ENCODE measurements at places on chromosomes 12 and 14.

- DNase-seq, result no peak
Measured at GRCh38 chr12:88185988-88186387, 43.9 kb downstream of the TMTC3 start.

- no peak for DNase-seq
Measured at GRCh38 chr12:12909228-12909994, 18.0 kb downstream of the GPRC5A start.

- no peak for DNase-seq
Measured at GRCh38 chr14:40345334-40345733, 913.1 kb upstream of the FBXO33 start.

GRCh38 chr12:70849265-70849960, 71.1 kb downstream of the PTPRR start:
- peak; percentile 23 for DNase-seq

GRCh38 chr14:70013271-70013873, 134.2 kb downstream of the SMOC1 start:
- DNase-seq, result peak; percentile 28

DNA sequence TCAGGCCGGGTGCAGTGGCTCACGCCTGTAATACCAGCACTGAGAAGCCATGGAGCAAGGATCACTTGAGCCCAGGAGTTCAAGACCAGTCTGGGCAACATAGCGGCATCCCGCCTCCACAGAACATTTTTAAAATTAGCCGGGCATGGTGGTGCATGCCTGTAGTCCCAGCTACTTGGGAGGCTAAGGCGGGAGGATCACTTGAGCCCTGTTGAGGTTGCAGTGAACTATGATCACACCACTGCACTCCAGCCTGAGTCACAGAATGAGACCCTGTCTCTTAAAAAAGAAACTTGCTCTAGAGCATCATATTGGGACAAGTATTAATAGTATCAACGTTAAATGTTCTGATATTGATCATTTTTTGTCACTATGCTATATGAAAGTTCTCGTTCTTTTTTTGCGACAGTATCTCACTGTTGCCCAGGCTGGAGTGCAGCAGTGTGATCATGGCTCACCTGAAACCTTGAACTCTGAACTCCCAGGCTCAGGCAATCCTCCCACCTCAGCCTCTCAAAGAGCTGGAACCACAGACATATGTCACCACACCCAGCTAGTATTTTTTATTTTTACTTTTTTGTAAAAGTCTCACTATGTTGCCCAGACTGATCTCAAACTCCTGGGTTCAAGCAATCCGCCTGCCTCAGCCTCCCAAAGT, 47.7 kb downstream of the CCDC85C start:
- no peak for DNase-seq

- DNase-seq, result no peak
Measured at GRCh38 chr14:22303589-22304195, 285.3 kb downstream of the DAD1 start.

DNA sequence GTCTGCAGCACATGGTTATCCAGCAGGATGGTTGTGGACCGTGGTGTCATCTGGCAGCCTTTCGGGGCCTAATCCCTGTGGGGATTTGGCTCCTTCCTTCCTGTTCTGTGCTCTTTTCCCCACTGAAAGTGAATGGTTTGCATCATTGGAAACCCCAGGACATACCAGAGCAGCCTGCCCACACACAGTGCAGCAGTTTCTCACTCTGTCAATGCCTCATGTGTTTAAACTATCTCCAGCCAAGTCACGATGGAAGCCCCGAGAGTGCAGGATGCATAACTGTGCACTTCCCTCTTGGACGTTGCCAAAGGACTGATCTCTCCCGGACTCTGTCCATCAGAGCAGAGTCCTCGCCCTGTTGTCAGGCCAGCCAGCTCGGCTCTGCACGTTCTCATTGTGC, 29.0 kb upstream of the AMN start:
- DNase-seq, result no peak

DNA sequence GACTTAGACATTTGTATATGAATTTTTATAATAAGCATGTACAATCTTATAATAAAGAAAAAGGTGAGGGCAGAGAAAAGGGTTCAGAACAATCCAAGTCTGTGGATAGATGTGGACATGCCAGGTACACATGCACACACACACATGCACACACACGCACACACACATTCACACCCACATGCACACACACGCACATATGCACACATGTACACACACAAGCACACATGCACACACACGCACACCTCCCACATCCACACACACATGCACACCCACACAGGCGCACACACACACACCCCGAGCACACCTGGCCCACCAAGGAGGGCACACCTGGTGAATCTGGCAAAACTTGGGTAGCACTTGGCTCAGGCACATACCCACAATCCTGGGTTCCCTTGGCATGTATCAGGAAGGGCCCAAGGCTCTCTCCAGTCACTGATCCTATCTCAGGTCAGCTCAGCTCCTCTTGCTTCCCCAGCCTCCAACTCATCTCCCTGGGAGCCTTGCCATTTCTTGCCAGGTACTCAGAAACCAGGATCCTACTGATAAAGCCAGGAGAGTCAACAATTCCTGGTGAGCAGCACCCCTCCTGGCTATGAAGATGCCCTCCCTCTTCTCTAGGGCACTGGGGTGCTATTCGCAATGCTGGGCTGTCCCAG, 18.6 kb upstream of the TMEM106C start:
- DNase-seq, result no peak

DNA sequence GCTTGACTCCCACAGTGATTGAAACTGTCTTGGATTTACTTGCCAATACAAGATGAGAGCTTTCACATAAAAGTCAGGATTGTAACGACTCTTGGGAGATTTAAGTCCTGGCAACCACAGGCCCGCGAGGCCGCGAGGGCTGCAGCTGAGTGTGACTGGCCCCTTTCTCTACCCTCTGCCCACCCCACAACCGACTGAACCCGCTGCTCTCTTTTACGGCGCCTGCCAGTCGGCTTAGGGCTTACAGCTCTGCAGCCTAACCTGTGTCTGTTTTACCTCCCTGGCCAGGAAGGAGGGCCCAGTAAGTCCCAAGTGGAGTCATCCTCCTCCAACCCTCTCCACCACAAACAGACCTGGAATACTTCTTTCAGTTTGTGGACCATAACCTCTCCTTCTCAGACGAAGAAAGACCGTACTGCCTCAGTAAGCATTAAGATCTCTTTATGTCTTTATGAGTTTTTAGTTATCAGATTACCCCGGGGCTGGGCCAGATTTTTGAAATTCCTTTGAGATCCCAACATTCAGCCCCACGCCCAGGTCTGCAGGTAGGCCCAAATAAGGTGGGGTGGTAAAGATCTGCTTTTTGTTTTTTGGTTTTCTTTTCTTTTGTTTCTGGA, 12.6 kb upstream of the TIGAR start:
- no peak for DNase-seq

GRCh38 chr14:27553790-27554189, 956.0 kb upstream of the NOVA1 start:
- no peak for DNase-seq

DNA sequence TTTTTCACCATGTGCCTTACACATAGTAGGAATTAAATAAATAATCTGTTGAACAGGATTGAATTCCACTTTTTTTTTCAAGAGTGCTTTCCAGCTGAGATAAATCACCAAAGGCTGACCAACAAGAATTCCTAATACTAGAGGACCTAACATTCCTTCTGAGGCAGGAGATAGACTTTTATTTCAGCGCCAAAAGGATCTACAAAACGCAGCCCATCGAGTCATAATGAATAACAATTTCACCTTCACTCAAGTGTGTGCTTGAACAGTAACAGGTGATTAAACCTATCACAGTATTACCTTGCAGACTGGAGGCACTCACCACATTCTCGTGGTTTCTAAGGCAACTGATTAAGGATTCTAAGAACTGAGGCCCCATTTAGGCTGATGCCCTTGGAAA, 224.3 kb upstream of the ATP2B1 start:
- no peak for DNase-seq

GRCh38 chr12:48156652-48157017, 680 bp downstream of the ASB8 start:
- no peak for DNase-seq

GRCh38 chr14:104966261-104966865, 11.8 kb downstream of the AHNAK2 start:
- no peak for DNase-seq

- DNase-seq, result no peak
Measured at GRCh38 chr12:129215556-129215955, 362.3 kb downstream of the GLT1D1 start.

DNA sequence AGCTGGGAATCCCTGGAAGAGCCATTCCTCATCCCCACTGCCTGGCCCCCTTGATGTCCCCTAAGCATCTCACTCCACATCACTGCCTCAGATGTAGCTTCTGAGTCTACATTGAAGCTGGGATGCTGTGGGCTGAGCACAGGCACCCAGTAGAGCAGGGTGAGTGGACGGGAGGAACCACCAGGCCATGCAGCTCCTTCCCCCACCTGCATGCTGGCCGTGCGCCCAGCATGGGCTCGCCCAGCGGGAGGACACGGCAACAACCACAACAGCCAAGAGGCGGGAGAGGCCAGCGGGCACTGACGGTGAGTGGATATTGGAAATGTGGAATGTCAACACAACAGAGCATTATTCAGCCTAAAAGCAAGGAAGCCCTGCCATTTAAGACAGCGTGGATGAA, 310.9 kb downstream of the ADGRD1 start:
- peak; percentile 9 for DNase-seq

DNA sequence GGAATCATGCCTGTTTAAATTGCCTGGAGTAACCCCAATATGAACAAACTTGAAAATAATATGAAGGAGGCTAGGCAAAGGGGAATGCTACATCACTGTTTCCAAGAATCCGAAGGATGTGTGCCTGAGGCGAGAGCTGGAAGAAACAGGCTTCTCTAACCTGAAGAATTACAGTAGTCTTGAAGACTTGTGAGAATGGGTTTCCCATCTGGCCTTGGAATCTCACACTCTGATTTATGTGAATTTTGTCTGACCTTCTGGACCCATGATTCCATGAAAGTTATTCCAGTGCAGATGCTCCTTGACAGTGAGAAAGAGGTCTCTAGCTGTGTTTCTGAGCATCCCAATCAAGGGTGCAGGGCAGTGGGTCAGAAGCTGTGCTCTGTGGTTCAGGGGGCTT, 122.1 kb upstream of the PARP11 start:
- no peak for DNase-seq

DNA sequence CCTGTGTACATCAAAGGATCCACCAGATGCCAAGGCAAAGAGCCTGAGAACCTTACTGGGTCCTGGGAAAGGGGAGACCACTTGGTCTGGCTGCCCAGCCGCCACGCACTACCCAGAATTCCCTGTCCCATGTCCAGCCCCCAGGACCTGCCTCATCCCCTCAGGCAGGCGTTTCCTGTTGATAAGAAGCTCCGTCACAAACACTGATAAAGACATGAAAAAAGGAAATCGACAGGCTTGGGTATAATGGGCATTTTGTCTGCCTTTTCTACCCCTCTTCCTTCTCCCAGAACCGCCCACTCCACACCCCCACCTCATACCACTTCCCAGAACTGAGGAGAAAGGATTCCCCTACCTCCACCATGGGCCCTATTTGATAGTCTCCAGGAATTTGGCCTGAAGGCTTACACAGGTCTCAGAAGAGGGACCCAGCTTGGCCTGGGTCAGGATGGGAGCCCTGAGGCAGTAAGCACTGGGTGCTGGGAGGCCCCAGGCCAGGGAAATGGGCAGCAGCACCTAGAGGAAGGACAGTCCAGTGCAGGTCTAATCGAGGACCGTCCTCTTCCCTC, 18.8 kb downstream of the ACVRL1 start:
- DNase-seq, result no peak

DNA sequence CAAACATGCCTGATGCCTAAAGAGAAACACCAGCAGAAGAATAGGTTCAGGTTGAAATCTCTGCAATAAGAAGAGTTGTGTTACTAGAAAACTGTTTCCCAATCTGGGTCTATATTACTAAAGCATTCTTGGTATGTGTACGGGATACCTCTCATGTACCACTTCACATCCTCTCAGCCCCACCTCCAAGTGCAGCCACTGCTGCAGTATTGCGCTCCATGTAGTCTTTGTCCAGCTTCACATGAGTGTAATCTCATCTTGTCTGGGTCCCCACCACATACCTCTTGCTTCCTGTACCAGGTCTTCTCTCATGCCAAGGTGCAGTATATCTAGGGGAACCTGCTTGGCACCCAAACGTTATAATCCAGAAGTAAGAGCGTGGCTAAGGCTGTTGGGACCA, 187.5 kb upstream of the EEA1 start:
- DNase-seq, result no peak

GRCh38 chr14:36726128-36726527, 64.5 kb downstream of the PAX9 start:
- no peak for DNase-seq

DNA sequence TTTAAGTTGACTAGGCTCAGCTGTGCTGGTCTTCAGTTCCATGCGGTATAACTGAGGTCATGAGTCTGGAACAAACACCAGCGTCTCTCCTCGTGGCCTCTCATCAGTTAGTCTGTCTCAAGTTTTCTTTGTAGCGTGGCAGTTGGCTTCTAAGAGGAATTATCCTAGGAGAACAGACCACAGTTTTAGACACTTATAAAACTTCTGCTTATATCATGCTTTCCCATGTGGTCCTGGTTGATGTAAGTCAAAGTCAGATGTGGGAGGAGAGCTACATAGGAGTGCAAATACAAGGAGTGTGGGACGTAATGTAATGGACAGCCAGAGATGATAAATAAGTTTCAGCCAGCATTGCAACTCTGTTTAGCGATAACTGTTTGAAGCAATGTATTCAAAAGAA, 14.8 kb downstream of the PLEKHA5 start:
- DNase-seq, result no peak

- DNase-seq, result no peak
Measured at GRCh38 chr12:42564996-42565395, 24.6 kb downstream of the PRICKLE1 start.

DNA sequence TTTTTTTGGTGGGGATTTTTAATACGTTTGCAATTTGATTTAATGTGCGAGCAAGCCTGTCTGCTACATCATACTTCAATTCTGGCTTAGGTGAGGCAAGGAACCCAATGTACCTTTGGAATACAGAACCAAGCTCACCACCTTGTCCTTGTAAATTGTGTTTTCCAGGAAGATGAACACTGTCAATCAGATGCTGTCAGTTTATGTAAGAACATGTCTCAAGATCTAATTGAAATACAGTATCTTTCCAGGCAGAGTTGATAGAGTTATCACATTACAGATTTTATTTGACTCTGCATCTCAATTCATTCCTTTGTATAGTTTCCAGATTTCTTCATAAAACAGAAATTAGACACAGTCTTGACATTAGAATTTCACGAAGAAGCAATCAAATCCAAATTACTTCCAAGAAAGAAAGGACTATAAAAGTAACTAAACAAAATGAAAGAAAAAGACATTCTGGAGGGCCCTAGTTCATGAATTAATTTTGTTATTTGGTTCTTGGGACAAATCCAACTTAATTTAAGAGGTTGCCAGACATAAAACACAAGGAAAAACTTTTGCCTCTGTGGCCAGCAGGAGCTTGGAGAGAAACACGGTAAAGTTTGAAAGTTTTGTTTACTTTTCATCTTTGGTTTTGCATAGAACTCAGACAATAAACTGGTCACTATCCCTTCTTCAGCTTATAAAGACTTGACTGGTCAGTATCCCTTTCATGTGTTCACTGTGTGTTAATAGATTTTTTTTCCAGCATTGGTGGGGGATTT, 16.4 kb upstream of the MED13L start:
- no peak for DNase-seq
